CD4-positive, alpha-beta T cell treated with Interleukin-6 at 100 ng/mL for 8 hours (primary cell): ENCODE measurements at places on chromosomes 7 and 10.

DNA sequence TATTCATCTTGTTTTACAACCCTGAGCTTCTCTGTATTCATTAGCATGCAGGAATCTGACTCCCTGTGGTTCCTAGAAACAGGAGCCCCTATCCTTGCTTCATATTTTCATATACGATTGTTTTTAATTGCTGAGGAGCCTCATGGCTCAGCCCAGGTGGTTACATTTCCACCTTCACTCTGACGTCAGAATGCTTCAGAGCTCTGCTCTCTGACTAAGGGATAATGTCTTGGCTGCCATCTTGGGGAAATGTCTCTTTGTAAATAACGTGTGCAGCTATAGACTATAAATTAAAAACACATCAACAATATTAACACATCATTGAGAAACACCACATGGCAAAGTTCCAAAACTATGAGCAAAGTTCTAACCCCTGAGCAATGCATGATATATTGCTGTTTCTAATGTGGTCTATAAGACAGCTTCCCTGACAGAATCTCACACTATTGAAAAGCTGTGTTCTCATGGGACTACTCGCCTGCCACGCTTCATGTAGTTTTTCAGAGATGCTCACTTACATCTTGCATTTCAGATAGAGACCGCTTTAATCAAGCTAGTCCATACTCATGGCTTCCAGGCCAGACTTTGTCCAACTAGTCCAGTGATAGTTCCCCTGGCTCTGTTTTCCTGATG lies 227.0 kb downstream of the SORCS3 start:
- no peak for DNase-seq

- no peak for DNase-seq
Measured at GRCh38 chr7:34438436-34438835, 219.6 kb upstream of the NPSR1 start.

GRCh38 chr7:138325434-138325833 lies 134.6 kb upstream of the TRIM24 start:
- no peak for DNase-seq

GRCh38 chr7:129438281-129438838 lies 4.1 kb downstream of the STRIP2 start:
- DNase-seq = no peak

GRCh38 chr7:118720632-118721031 lies 496.1 kb downstream of the ANKRD7 start:
- DNase-seq = no peak

DNA sequence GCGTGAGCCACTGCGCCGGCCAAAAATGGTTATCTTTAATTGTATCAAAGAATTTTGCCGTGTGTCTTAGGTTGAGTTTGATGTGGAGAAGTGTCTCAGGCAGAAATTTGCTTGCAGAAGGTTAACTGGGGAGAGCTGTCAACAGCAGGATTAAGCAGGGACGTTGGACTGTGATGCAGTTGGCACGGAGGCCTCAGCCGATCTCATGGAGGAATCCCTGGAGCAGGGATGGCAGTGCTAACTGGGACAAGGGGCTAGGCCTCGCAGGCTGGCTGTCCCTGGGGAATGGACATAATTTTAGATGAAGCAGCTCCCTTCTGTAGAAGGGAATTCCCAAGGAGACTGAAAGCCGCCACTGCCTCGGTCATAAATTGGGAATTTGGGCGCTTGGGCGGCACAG lies 12.3 kb upstream of the KIF5B start:
- no peak for DNase-seq

DNA sequence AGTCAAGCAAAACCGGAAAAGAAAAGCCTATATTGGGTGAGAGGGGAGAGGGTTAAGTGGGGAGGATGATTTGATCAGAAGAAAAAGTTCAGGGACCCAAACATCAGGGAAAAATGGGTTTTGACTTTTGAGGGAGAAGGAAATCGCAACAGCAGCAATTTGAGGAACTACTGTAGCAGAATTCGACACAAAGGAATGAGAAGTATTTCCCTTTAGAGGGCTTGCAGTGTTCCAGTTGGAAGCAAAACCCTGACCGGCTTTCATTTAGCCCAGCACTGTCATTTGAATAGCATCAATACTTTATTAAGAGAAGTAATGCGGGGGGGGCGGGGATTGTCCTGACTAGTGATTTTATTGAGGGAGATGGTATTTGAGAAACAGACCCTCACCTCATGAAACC lies 37.2 kb upstream of the GATA3 start:
- DNase-seq = no peak

GRCh38 chr10:118251791-118252190 lies 90.3 kb downstream of the FAM204A start:
- no peak for DNase-seq

DNA sequence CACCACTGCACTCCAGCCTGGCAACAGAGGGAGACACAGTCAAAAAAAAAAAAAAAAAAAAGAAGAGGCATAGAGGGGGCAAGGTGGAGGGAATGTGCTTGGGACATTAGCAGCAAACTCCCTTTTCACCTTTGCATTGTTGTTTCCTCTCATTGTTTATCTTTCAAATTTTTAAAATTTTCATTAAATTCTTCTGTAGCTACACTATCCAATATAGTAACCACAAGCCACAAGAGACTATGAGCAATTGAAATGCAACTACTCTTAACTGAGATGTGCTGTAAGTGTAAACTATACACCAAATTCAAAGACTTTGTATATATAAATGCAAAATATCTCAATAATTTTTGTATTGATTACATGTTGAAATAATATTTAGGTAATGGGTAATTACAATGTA lies 43.4 kb downstream of the EBLN1 start:
- DNase-seq = no peak

GRCh38 chr7:27204851-27205322 lies 5.0 kb upstream of the HOXA13 start:
- DNase-seq = no peak

DNA sequence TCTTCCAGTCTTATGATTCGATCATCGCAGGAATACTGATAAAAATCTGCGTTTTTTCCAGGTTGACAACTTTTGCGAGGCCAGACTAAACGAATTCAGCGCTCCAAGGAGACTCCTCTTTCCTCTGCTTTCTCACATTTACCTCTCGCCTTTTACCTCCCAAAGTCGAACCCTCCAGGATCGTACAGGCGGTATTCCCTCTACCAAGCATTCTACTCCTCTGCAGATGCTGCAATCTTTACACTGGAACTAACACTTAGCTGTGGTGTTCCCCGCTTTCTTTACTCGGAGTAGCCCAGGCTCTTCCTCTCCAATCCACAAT lies 449 bp downstream of the NUDT5 start:
- DNase-seq = no peak

DNA sequence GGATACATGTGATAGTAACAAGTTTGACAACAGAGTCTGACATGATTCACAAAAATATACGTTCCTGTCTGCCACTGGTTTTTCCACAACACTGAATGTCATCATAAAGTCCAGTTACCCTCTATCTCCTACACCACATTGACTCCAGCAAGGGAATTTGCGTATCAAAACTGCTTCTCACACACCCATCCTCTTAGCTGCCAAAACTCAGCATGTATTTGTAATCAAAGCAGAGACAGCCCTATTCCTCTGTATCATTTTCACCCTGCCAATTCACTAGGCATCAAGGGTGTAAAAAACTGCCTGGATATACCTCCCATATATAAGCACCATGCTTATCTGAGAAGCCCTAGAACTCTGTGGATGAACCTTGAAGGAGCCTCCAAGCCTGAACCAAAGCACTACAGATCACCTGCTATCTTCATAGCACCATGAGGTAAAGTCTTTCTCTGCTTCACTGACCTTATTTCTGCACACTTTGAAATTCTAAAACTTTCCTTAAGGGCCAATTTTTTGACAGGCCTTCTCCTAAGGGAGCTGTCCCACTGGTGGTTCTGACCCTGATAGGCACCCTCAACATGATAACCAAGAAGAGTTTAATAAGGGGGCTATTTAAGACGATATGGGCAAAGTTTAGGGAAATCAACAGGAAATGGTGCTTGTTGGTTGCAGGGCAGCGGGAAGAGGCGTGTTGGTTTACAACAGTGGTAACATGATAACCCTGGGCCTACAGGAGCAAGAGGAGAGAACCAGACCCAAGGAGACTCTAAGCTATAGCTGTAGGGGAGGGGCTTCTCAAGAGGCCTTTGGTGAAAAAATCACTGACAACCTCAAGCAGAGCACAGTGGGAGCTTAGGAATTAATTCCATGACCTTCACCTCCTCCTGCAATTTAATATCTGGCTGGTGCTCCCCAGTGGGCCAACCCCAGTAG lies at the start of gene IFIT1B:
Gene IFIT1B (plus strand): TSS at position 352 of the 933 bp plus-strand sequence. CDS start 80 bp downstream, at position 432.
- DNase-seq = no peak

DNA sequence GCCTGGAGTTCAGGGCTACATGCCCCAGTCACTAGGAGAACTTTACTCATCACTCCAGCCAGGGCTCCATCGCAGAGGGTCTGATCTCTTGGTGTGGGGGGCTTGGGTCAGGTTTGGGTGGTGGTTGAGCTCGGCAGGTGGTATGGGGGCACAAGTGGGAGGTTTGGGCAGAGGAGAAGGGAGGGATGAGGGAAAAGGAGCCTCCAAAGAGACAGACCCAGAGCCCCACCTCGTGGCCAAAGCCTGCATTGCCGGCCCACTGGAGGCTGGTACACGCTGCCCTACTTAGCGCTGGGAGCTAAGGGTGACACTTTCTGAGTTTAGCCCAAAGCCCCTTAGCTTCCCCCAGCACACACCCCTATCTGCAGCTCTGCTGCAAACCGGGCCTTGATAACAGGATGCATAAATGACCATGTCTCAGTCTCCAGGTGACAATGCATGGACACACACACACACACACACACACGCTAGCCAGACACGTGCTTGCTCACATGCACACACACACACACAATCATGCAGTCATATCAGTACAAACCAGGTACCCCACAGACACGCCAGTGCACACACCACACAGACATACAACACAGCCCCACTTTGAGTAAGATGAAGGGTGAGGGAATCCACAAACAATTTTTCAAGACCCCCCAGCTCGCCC lies 14.7 kb downstream of the LZTS2 start:
- peak; percentile 66 for DNase-seq

DNA sequence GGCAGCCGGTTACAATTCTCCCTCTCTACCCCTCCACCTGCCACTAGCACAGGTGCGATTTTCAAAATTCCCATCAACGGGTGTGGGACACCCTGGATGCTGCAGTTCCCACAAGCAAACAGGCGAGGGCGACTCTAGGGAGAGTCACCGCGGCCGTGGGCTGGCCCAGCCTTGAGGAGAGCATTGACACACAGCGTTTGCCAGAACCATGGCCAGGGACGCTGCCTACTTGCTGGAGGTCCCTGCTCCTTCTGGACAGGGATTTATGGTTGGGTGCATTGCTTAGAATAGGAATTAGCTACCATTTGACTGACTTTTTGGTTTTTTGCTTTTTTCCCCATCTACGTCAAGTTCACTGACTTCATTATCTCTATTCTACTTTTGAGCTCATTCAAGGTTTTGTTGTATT lies 19.0 kb upstream of the CLDN4 start:
- peak; percentile 44 for DNase-seq

DNA sequence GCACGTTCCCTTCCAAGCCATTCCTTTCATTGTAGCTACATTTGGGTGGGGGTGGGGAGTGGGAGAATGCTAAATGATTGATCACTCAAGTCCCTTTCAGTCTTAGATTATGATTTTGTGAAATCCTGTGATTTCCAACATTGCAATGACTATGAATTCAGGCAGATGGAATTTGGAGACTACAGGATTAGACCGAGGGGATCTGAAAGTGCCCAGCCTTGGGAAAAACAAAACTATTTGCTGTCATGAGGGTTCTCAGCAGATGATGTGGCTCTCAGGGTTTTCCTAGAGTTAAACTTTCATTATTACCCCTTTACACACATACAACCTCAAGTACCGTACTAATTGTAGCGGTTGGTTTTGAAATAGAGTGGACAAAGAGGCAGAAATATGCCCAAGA lies 4.7 kb downstream of the MACROH2A2 start:
- DNase-seq = no peak

- no peak for DNase-seq
Measured at GRCh38 chr7:112759905-112760304, 30.3 kb downstream of the TMEM168 start.

GRCh38 chr10:102121739-102122372 lies 1.7 kb upstream of the LDB1 start:
- DNase-seq = no peak

- DNase-seq = no peak
Measured at GRCh38 chr7:74248156-74248555, 6.0 kb downstream of the RFC2 start.

GRCh38 chr10:87053111-87053510 lies 33.0 kb downstream of the FAM25A start:
- no peak for DNase-seq

DNA sequence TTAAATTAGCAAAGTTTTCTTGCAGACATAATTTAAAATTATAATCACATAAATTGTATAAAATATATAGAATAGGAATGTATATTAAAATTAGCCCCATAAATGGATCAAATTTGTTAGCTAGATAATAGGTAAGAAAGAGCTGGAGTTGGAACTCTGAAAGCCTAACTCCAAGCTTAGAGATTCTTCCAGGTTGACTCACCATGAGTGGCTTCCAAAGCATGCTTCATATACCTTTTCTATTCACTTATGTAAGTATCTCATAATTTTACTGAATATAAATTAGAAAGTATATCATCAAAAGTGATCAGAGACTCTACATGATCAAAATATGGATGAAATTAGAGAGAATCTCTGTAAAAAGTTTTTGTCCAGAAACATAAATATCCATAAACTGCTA lies 320.7 kb upstream of the MAGI2 start:
- DNase-seq = no peak

DNA sequence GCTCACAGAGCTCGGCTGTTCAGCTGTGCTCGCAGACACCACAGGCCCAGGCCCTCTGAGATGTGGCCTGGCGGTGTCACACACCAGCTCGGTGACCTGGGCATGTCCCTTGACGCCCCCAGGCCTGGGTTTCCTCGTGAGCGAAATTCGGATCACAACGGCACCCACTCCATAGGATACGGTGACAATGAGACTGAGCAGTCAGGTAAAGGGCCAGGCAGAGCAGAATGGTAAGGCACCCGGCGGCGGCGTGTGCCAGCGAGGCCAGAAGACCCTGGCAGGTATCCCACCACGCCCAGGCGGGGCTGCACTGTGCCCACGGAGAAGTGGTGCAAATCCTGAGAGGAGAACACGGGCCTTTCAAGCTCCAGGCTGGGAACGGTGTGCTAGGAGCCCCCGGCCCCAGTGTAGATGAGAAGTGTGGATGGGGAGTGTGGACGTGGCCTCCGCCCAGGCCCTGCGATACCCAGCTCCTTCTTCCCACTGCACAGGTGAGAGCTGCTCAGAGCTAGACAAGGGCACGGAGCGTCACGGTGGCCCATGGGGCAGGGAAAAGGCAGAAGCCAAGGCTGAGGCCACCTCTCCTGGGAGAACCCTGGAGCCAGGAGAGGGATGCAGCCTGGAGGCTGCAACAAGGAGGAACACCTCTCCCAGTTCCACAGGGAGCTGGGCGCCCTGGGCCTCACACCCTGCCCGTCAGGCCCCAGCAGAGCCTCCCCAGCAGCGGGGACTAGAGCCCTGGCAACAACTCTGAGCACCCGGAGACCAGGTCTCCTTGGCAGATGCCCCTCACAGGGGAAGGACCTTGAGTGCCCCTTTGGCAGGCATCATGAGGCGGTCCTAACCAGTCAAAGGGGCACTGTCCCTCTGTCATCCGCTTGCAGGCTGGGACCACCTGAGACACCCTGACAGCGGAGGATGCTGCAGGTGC lies 219.1 kb downstream of the MAD1L1 start:
- DNase-seq = no peak
